CD8-positive, alpha-beta T cell (primary cell): ENCODE measurements at places on chromosomes 7 and 10.

DNA sequence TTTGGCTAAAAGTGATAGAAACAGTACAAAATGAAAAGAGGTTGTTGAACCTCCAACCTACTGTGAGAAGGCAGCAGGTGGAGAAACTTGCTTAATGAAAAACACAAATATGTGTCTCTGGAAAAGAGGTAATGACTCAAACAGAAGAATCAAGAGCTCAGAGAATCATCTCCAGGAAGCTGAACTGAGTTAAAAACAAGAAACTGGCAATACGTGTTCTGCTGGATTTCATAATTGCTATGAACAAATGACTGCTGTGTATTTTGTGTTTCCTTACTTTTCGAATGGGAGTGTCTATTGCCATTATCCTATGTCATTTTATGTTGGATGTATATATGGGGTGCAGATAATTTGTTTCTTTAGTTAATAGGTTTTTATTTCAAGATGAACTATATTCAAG, 401.1 kb downstream of the DGKB start:
- DNase-seq = no peak

GRCh38 chr7:111855161-111855841, 293.0 kb upstream of the IMMP2L start:
- no peak for DNase-seq

GRCh38 chr10:122525788-122526187, 34.8 kb upstream of the DMBT1 start:
- peak; percentile 56 for DNase-seq

GRCh38 chr7:42348071-42348470, 111.1 kb upstream of the GLI3 start:
- DNase-seq = no peak

- no peak for DNase-seq
These were observed 106.7 kb upstream of the ODAD2 start for GRCh38 chr10:28105561-28105960.

GRCh38 chr7:106057962-106058927, 53.9 kb downstream of the SYPL1 start:
- no peak for DNase-seq
